ENCODE measurements at places on chromosomes 6 and 20.

GRCh38 chr6:150363733-150364132, 5.1 kb upstream of the IYD start:
- DNase-seq: no peak

DNA sequence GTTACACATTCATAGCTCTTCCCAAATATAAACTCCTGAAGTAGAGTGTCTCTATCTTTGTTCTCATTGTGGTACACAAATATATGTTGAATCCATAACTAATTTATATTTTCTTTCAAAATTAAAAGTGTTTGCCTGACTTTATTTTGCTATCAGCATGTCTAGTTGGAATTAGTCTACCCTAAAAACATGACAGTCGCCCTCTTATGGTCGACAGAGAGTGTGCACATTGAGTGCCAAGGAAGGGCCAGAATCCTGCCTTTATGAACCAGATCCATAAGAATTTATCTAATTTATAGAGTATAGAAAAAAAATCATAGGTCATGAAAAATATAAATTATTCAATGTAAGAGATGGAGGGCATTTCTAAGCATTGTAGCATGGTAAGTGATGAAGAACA, 12.3 kb upstream of the DEFB112 start:
- no peak for DNase-seq

DNA sequence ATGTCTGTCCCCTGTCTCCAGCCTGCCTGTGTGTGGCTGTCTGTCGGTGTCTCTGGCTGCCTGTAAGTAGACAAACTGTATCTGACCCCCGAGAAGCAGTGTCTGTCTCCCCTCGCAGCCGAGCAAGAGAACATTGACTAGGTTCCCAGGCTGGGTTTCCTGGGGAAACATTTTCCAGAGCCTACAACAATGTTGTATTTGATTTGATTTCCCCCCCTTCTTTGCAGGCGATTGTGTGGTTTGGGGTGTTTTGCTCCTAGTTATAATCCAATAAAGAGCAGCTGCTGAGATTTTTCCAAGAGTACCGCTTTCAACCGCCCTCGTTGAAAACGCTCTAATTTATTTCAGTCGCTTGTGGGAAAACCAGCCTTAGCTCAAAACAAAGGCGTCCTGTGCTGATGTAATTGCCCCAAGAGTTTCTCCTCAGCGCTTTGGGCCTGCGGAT, 92.6 kb downstream of the CDC5L start:
- DNase-seq: no peak

DNA sequence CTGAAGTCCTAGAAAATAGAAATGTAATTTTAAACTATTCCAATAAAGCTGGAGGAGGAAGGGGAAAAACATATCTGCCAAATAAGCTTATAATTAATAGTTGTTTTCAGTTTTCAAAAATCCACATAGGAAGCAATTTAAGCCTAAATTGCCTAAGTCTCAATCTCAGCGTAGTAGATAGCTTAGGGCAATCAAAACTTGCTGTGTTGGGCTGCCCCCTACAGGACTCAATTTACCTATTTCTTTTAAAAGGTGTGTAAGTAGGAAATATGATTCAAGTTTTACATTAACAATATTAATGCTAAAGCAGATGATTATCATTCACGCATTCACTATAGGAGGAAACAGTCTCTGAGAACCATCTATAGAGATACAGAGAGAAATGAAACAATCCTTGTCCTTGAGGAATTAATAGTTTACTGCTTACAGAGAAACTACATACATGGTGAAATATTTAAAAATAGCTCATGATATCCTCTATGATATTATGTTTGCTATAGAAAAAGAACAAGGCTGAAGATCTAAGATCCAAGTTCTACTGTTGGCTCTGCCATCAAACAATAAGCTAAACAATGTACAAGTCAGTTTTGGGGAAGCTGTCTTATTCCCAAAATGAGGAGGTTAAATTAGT, 102.1 kb downstream of the ATG5 start:
- DNase-seq: peak; percentile 61

DNA sequence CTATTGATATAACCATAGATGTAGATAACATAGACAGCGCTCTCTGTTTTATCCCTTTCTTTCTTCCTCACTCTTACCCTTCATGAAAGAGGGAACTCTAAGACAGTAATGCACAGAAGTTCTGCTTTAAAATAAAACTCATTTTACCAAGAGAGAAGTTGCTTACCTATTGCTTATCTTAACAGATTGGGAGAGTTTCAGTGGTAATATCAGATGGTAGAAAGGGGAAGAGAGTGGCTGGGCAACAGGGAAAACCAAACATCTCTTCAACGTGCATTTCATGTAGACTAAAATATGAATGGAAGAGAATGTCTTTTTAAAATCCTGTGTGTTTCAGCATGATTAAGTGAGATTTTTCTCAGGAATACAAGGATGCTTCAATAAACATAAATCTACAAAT, 45.3 kb upstream of the SIRPG start:
- no peak for DNase-seq

DNA sequence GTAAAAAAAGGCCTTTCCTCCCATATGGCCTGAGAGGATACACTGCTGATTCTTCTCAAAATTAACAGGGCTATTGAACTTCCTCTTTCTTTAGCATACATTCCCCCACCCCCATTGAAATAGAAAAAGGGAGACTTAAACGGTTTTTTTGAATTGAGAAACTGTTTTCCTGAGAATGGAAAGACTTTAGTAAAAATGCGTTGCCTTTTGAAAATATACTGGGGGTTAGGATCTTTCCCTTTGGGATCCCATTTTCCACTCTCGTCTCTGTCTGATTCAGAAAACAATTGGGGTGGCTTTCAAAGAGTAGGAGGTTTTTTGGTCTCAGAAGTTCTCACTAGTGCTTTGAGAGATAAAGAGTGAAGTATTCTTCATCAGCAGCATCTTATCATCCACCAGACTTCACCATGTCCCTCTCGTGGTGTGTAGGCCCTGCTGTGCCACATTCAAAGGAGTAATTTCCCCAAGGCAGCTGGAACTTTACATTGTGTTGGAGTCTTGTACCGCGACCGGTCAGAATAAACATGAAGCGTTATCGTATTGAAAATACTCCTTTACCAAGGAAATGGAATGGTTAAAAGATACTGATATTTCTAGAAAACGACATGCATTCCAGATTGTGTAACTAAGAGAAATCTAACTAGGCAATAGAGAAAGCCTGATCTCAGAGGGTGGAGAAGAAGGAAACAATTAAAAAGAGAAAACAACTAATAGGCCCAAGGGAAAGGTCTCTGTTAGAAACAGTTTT, 10.6 kb downstream of the MYB start:
- DNase-seq: no peak

GRCh38 chr20:44745598-44746366, at the start of gene KCNK15:
TSS of gene KCNK15 (plus strand) at chr20:44745865. CDS start at chr20:44745911, 46 bp downstream.
- DNase-seq: peak; percentile 44

DNA sequence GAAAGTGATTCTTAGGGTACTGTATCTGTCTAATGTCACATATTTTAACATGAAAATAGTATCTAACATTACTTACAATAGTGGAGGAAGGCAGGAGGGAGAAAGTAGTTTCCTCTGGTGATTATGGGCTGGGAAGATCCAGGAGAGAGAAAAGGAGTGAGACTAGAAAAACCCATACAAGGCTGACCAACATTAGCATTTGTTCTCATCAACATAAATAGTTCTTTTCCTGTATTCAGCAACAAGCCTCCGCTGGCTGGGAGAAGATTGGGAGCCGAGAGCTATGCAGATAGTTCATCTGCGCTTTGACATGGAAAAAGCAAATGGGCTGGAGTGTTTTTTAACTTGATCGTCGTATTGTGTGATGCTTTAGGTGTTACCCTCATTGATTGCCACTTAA, 239.4 kb downstream of the PHACTR1 start:
- DNase-seq: no peak

- DNase-seq: peak; percentile 37
Observed at GRCh38 chr20:37406010-37406998, 60.4 kb downstream of the SRC start.

GRCh38 chr6:119686644-119687043, 337.1 kb upstream of the MAN1A1 start:
- no peak for DNase-seq

- no peak for DNase-seq
Observed at GRCh38 chr6:29737707-29738630, 14.7 kb downstream of the HLA-F start.

- DNase-seq: no peak
Observed at GRCh38 chr20:10911298-10911697, 237.5 kb upstream of the JAG1 start.

- DNase-seq: no peak
Observed at GRCh38 chr6:45697605-45698004, 318.1 kb downstream of the CLIC5 start.

DNA sequence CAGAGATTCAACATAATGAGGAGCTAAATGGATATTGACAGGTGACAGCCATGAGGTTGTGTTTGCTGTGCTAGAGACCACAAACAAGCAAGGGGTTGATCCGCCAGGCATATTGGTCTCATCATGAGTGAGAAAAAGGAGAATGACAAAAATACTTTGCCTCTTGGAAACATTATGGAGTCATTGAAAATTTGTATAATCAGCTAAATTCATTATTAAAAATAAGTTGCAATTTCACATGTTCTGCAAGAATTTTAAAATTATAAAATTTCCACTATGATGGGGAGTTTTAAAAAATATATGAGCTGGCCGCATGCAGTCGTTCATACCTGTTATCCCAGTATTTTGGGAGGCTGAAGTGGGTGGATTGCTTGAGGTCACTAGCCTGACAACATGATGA, 912.3 kb upstream of the SLC35B3 start:
- DNase-seq: no peak

GRCh38 chr20:47821481-47822100, 36.3 kb upstream of the SULF2 start:
- no peak for DNase-seq

DNA sequence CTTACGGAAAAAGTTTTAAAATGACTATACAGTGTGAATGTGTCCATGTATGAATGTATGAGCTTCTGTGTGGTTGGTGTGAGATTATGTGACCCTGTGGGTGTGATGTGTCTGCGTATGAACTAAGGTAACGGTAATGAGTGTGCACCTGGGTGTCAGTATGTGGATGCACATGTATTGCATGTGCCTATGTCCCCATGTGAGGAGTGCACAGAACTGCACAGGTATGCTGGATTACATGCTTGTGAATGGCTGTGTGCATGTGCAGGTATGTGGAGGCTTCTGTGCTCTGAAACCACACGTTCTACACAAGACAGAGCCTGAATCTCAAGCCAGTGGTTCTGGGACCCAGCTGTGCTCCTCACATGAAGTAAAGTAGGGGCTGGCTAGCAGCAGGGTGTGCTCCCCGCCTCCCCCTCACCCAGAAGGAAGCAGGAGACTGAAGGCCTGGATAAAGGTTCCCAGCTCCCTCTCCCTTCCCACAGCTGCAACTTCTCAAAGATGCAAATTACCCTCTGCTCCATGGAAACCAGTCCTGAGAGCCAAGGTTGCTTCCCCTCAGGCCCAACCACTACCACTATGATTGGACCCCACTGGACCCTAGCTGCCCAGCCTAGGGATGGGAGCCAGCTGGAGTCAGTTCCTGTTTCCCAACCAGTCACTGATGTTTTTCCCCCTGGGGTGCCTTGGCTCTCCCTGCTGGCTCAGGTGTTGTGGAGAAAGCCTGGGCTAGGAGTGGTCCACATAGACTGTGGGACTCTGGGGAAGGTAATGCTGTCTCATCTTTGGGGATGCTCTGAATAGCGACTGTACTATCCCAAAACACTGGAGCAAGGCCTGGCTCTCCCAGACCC, 24.8 kb upstream of the SPDEF start:
- DNase-seq: no peak

- DNase-seq: no peak
Observed at GRCh38 chr6:125129354-125129753, 24.2 kb upstream of the TPD52L1 start.

DNA sequence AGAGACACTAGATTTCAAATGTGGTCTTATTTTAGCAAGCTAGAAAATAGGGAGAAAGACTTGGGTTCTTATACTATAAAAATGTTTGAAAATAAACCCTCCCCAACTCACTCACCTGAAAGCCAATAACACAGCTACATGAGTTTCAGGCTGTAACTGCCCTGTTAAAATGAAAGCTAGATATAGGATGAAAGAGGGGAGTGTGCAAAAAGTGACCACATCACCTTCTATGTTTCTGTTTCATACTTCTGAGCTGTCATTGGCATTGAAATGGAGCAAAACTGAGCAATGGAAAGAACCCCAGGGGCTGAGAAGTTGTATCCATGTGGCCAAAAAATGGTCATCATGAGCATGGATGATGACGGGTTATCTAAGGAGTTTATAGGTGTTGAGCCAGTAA, 148.1 kb upstream of the TENT5A start:
- DNase-seq: no peak

DNA sequence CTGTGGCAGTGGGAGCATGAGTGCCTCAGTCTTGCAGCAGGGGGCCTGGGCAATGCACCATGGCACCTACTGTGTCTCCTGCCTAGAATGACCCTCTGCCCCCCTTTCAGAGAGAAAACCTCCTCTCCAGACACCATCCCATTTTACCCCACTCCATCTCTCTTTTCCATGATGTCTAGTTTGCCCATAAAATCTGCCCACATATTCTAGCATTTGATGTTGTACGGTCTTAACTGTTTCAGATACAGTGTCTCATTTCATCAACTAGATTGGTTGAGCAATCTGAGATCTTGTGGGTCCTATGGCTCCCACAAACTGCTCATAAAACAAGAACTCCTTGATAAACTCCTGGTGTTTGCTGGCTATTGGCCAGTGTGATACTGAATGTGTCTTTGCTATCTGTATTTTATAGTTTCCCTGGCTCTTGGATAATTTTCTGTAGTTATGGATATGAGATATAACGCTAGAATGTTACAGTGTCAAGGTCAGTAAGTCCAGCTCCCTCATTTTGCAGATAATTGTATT, 8.1 kb downstream of the PNPLA1 start:
- no peak for DNase-seq

DNA sequence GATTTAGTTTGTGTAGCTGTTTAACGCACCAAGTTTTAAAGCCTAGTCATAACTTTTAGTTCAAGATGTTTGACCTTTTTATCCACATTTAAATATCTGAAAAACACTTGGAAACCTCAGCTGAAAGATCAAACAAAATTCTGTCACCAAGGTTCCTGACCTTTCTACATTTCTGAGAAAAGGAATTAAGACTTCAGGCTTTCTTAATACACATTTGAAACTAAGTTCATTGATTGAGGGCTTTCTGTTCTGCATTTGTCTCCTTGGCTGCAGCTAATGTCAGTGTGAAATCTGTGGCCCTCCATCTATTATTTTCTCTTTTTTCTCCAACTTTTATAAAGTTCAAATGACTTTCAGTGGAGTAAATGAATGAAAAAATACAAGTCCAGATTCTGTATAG, 22.7 kb upstream of the FBXL4 start:
- no peak for DNase-seq

DNA sequence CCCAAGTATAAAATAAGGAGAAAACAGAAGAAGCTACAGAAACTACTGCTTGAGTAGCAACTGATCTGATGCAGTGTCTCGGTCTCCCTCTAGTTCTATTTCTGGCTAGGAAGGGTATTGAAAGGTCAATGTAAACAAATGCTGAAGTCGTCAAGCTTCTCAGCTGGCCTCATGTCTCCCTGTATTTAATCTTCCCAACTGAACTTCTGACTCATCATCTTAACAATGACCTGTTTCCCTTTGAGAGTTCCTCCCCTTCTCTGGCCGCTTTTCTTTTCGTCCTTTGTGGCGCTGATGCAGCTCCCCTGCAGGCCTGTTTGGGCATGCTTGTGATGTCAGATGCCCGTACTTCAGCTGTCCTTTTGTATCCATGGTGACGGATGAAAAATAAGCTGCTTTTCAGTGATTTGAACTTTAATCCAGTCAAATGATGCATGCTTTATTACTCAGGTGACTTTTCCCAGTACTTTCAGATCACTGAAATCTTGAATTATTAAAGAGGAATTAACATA, 7.8 kb upstream of the LCA5 start:
- no peak for DNase-seq

- DNase-seq: no peak
Observed at GRCh38 chr20:22339946-22340345, 244.4 kb downstream of the FOXA2 start.

- no peak for DNase-seq
Observed at GRCh38 chr6:139891471-139891870, 517.0 kb upstream of the CITED2 start.

Data from stimulated activated CD4-positive, alpha-beta T cell treated with anti-CD3 and anti-CD28 coated beads, Interleukin-12 subunit alpha, Interleukin-12 subunit beta, amount 100 ng/mL, for 24 hours (primary cell).